Stimulated activated CD8-positive, alpha-beta memory T cell treated with anti-CD3 and anti-CD28 coated beads, Interleukin-4, amount 100 ng/mL, for 4 hours (primary cell): ENCODE measurements at places on chromosomes 1 and 21.
A peak's percentile ranks its signal among the peaks of the same experiment; 100 is the strongest.

GRCh38 chr1:38005195-38006007, at the start of gene FHL3:
Gene FHL3, minus strand, starts transcription at chr1:38005514. Its CDS starts 6,102 bp downstream, at chr1:37999412.
- no peak for DNase-seq

DNA sequence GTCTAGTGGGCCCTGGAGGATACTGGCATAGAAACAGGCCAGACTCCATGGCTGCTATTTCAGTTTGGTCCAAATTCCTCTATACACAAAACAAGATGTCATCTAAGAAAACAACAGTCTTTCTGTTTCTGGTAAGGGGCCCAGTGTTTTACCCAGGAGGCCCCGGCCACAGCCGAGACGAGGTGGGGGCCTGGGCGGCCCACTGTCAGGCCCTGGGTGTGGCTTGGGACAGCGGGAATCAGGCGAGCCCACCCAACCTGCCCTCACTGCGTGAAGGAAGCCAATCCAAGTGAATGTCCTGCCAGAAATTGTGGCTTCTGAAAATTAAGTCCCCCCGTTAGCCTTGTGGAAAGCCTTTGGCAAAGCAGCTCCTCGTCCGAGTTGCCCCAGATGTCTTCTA, 31.2 kb upstream of the GPR153 start:
- no peak for DNase-seq

- no peak for DNase-seq
Measured at GRCh38 chr21:44286086-44286715, 525 bp downstream of the AIRE start.

- no peak for DNase-seq
Measured at GRCh38 chr1:2047749-2048729, 2.2 kb upstream of the PRKCZ start.

GRCh38 chr1:243496187-243496646, 240.4 kb downstream of the SDCCAG8 start:
- DNase-seq: no peak

GRCh38 chr1:159780583-159781582, at the start of gene DUSP23:
Gene DUSP23, plus strand, starts transcription at chr1:159780962. Its CDS starts 139 bp downstream, at chr1:159781101.
- DNase-seq: peak; percentile 89

- DNase-seq: no peak
Measured at GRCh38 chr1:183612407-183612806, 22.1 kb upstream of the NCF2 start.

DNA sequence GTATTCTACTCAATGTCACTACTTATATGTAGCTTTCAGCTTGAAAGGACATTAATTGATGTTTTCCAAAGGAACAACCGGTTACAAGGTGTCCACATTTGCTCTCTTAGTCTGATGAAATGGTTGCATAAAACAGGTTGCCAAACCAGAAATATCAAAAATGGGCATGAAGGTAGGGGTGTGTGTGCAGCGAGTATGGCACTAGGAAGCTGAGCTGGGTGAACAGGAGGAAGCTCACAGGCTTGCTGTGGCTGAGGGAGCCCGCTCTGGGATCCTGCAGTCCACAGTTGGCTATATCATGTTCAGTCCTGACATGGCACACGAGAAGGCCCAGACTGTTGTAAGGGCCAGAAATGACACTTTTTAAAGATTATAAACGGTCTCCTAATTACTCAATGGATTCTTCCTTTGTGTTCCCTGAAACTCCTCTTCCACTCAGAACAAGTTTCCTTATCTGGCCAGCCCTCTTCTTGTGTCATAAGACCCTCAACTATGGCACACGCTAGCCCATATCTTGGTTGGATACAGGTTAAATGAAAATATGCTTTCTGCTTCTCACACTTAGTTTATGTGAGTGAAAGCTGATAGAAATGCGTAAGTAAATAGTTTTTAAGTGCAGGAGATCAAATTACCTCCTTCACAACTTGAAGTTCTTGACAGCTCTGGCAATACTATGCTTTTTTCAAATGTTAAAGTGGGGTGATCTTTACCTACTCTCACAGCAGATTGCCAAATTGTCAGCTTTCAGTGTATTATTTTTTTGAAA, 201.5 kb downstream of the LMO4 start:
- no peak for DNase-seq

- peak; percentile 48 for DNase-seq
Measured at GRCh38 chr1:234065794-234066447, 161.4 kb downstream of the SLC35F3 start.

DNA sequence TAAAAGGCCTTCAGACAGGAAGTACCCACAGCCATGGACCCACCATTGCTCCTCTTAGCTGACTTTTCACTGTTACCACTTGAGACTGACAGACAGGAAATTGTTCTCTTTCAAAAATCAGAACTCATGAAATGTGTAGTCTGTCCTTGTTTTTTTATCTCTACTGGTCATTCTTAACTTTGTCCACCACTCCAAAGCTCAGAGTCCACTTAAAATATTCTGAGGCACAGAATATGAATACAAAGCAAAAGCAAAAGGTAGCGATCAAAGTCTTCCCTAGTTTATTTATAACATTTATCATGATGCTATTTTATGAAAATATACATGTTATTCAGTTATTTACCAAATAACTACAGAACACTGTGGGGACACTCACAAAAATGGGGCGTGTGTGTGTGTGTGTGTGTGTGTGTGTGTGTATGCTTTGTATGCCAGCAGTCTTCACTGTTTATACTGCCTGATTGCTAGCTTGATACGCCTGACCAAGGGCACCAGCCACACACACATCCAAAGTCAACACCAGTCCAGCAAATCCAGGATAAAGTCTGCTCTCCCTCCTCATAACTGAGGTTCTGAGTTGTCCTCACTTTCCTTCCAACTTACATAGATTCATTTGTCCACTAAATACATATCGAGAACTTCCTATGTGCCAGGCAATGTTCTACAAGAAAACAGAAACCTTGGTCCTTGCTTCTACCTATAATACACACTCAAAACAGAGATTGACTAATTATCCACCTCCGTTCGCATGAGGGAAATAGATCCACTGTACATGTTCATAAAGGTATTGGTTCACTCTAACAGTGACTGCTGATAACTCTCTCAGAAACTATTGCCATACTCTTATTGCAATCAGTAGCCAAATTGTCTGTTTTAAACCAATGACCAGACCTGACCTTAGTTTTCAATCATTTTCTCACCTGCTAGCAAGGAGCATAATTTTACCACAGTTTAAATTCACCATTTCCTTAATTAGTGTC, 79.4 kb downstream of the ERICH3 start:
- DNase-seq: no peak

DNA sequence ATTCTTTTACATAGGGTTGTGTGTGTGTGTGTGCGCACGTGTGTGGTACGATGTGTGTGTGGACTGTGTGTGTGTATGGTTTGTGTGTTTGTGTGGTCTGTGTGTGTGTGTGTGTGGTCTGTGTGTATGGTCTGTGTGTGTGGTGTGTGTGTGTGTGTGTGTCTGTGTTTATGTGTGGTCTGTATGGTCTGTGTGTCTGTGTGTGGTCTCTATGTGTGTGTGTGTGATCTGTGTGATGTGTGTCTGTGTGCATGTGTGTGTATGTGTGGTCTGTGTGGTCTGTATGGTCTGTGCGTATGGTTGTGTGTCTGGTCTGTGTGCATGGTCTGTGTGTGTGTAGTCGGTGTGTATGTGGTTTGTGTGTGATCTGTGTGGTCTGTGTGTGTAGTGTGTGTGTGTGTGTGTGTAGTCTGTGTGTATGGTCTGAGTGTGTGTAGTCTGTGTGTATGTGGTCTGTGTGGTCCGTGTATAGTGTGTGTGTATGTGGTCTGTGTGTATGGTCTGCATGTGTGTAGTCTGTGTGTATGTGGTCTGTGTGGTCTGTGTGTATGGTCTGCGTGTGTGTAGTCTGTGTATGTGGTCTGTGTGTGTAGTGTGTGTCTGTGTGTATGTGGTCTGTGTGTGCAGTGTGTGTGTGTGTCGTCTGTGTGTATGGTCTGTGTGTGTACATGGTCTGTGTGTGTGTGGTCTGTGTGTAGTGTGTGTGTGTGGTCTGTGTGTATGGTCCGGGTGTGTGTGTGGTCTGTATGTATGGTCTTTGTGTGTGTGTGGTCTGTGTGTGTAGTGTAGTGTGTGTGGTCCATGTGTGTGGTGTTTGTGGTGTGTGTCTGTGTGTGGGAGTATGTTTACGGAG, 46.8 kb downstream of the RHOU start:
- no peak for DNase-seq

- no peak for DNase-seq
Measured at GRCh38 chr1:153390938-153391710, at the start of gene S100A8. Gene S100A8, minus strand, starts transcription at chr1:153391073. Its CDS starts 538 bp downstream, at chr1:153390535.

DNA sequence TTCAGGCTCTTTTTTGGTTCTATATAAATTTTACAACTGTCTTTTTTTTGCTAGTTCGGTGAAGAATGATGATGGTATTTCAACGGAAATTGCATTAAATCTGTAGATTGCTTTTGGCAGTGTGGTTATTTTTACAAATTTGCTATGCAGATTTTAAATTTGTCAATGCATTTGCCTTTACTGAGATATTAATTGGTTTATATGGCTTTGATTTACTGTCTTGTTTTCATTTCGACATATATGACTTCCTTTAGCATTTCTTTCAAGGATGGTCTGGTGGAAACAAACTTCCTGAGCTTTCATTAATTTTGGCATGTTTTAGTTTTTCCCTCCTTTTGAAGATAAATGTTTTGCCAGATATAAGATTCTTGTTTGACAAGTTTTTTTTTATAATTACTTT, 1522.5 kb upstream of the PRMT6 start:
- DNase-seq: no peak
